ENCODE measurements at places on chromosomes 6 and 20. TPM values are rescaled to one million over a fixed set of nuclear protein-coding genes. Genes with fewer than 3 reads are reported as not detected.

Gene COMMD7
- polyA plus RNA-seq, result 123 TPM

Gene SLC17A1
- polyA plus RNA-seq, result not detected

Gene BMP5
- not detected for polyA plus RNA-seq

Gene SLC35F1
- not detected for polyA plus RNA-seq

Gene MDFI
- not detected for polyA plus RNA-seq

DNA sequence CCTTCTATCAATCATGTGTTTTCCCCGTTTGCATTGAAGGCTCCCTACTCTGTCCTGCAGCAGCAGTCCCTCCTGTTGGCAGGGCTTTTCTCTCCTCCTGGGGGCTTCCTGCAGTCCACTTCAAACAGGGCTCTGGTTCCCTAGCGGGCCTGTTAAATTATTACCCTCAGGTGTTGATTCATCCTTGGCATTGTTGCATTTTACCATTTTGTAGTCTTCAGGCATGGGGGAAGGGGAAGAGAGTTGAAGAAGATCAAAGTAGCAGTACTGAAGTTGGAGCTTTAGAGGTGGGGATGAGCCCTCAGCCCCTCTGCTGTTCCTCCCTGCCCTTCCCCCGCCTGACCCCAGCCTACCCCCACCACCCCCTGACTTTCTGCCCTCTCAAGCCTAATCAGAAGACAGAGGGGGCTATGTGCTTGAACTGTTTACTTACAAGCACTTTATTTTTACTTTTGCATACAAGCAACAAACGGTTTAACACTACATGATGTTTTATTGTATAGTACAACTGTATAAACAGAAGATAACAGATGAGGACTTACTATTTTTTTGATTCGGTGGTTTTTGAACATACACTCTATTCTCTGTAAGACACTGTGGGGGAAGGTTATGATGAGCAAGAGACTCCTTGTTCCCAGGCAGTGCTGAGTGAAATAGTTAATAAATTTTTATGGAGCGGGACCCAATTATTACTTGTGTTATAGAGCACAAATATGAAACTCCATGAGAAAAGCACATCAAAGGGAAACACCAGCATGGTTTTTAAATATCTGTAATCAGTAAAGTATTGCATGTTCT, 169.7 kb downstream of the EYA4 start:
- H3K27me3 ChIP-seq, result no peaks in the 10 kb centered on the region
- no peak overlapping the region for H3K4me3 ChIP-seq
- H3K36me3 ChIP-seq, result no peaks in the 10 kb centered on the region
- no peak overlapping the region for H3K27ac ChIP-seq
- no peak for DNase-seq

DNA sequence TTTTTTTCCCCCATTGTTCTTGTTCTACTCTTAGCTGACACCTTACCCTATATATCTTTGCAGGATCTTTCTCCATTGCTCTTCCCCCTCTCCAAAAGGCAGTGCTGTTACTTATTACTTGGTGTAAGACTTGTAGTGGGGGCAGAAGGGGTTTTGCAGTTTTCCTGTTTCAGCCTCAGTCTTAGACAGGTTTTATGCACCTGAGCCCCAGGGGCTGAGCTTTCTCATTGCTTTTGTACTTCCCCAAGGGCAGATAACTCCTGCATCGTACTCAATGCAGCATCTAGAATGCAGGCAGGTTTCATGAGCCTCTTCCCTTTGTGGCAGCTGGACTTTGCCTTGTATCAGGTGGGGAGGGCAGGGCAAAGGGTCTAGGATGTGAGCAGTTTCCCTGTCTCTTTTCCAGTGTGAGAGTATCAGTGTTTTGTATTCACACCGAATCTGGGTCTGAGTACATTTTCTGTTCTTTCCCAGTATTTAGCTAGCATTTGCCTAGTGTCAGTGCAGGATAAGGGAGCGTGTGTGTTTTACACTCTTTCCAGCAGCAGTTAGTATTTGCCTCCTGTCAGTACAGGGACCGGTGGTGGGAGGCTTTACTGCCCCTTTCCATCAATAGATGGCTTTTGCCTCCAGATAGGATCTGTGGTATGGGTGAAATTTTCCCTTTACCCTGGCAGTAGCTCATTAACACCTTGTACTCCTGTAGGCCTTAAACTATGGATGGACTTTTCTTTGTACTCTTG, 19.6 kb downstream of the CYB5R4 start:
- H3K4me3 ChIP-seq, result no peak overlapping the region
- H3K36me3 ChIP-seq, result no peaks in the 10 kb centered on the region
- H3K27me3 ChIP-seq, result no peaks in the 10 kb centered on the region
- H3K27ac ChIP-seq, result no peak overlapping the region

GRCh38 chr20:63080411-63080810, 73.6 kb upstream of the BHLHE23 start:
- no peaks in the 10 kb centered on the region for H3K36me3 ChIP-seq
- DNase-seq, result no peak
- H3K4me1 ChIP-seq, result no peaks in the 10 kb centered on the region
- no peak overlapping the region for H3K27ac ChIP-seq
- H3K4me3 ChIP-seq, result no peak overlapping the region

DNA sequence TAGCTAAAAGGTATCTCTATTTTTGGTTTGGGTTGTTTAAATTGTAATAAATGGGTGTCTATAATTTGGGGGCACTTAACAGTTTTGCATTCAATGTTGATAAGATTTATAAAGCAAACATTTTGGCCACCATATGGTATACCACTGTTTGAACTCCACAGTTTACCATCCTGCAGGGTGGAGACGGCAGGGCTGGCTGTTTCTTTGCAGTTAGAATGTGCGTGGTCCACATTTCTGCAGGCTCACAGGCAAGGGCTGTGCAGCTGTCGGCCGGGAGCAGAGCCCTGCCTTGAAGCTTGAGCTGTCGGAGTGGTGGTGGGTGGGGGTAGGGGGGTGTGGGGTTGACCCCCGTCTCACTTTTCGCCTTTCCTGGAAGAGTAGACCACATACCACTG, 135.9 kb downstream of the CDH4 start:
- no peaks in the 10 kb centered on the region for H3K4me1 ChIP-seq
- DNase-seq, result no peak
- H3K4me3 ChIP-seq, result no peak overlapping the region
- peaks cover 1% of the 10 kb centered on the region for H3K27me3 ChIP-seq
- no peak overlapping the region for H3K27ac ChIP-seq

GRCh38 chr20:17679941-17680835, 1.9 kb downstream of the RRBP1 start:
- no peak for DNase-seq
- peaks cover 19% of the 10 kb centered on the region for H3K4me1 ChIP-seq
- H3K27ac ChIP-seq, result peak overlapping the region; percentile 85
- H3K4me3 ChIP-seq, result peak overlapping the region; percentile 75

GRCh38 chr6:34275128-34275804, 26.5 kb upstream of the SMIM29 start:
- DNase-seq, result no peak
- H3K4me1 ChIP-seq, result peaks cover 4% of the 10 kb centered on the region
- peaks cover 4% of the 10 kb centered on the region for H3K36me3 ChIP-seq
- H3K4me3 ChIP-seq, result no peak overlapping the region

DNA sequence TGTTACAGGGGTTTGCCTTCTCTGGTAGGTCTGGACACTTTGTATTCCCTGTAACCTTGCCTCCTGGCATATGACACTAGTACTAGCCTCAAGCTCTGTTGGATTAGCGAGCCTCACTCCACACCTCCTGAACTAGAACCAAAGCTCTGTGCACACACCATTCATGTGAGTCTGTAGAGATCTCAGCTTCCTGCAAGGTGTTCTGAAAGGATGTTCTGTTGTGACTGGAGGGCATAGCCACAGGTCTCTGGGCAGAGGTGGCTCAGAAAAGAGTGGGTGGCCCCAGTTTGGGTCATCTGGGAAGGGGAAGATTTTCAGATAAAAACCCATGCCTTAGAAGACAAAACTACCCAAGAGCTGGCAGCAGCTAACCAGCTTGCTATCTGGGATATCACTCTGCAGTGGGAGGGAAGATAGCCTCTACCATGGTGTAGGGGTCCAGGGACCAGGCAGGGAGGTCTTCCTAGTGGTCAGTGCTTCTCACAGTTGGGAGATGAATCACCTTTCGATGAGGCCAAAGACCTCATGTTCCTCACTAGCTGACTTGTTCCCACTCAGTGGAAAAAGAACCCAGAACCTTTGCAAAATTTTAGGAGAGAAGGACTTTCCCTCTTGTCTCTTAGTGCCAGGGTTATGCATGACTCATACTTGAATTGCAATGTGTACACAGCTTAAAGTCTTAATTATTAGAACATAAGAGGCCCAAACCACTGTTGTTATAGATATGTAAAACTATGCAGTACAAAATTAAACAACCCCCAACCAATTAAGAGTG, 41.4 kb downstream of the HLA-F start:
- no peak for DNase-seq
- H3K36me3 ChIP-seq, result no peaks in the 10 kb centered on the region
- H3K27me3 ChIP-seq, result peaks cover 24% of the 10 kb centered on the region
- peaks cover 4% of the 10 kb centered on the region for H3K4me1 ChIP-seq
- no peak overlapping the region for H3K4me3 ChIP-seq

GRCh38 chr6:6843057-6843627, 254.6 kb downstream of the LY86 start:
- DNase-seq, result no peak
- H3K27ac ChIP-seq, result no peak overlapping the region
- no peak overlapping the region for H3K4me3 ChIP-seq
- H3K4me1 ChIP-seq, result no peaks in the 10 kb centered on the region
- H3K27me3 ChIP-seq, result peaks cover 3% of the 10 kb centered on the region

- no peak for DNase-seq
- no peak overlapping the region for H3K4me3 ChIP-seq
- H3K27me3 ChIP-seq, result peaks cover 3% of the 10 kb centered on the region
Observed at GRCh38 chr20:22285555-22285954, 298.8 kb downstream of the FOXA2 start.

- H3K4me3 ChIP-seq, result no peak overlapping the region
- no peak overlapping the region for H3K27ac ChIP-seq
- no peaks in the 10 kb centered on the region for H3K4me1 ChIP-seq
- H3K36me3 ChIP-seq, result no peaks in the 10 kb centered on the region
- no peak for DNase-seq
- H3K27me3 ChIP-seq, result no peaks in the 10 kb centered on the region
Observed at GRCh38 chr6:92114797-92115196, 1304.6 kb downstream of the EPHA7 start.

- H3K4me1 ChIP-seq, result peaks cover 21% of the 10 kb centered on the region
- no peaks in the 10 kb centered on the region for H3K27me3 ChIP-seq
- H3K27ac ChIP-seq, result no peak overlapping the region
- H3K36me3 ChIP-seq, result no peaks in the 10 kb centered on the region
Observed at GRCh38 chr6:157674061-157674460, 149.0 kb upstream of the SNX9 start.

DNA sequence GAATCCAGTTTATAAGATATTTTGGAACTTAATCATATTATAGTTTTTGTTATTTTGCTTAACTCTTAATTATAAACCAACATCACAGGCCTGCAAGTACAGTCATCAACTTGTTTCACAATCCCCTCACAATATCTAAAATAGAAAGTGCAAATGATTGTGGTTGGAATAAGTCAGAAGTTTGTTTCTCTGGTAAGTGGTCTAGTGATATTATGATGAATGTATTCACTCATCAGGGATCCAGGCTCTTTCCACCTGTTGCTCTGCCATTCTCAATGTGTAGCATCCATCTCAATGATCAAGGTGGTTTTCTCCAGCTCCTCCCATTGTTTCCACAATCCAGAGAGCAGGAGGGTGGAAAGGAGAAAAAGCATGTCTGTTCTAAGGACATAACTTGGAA, 54.2 kb downstream of the OPN5 start:
- peaks cover 24% of the 10 kb centered on the region for H3K27me3 ChIP-seq
- DNase-seq, result no peak
- H3K4me3 ChIP-seq, result no peak overlapping the region
- no peak overlapping the region for H3K27ac ChIP-seq

- no peaks in the 10 kb centered on the region for H3K4me1 ChIP-seq
- H3K4me3 ChIP-seq, result no peak overlapping the region
- DNase-seq, result no peak
- no peaks in the 10 kb centered on the region for H3K36me3 ChIP-seq
Observed at GRCh38 chr20:7231303-7231702, 463.8 kb downstream of the BMP2 start.

DNA sequence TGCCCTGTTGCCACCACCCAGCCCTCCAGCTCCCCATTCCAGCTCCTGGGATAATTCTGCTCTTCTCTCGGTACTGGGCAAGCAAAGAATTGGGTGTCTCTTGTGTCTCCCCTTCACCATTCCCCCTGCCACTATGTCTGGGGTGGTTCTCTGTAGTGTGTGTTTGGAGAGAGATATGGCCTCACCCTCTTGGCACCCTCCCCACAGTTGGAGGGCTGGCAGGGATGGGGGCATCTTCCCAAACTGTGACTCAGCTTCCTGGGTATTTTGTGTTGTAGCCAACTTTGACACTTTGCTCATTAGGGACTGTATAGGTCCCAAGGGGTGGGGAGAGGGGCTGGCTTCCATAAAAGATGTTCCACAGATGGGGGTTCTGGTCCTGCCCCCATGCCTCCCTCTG, 1.7 kb downstream of the TNXB start:
- no peak overlapping the region for H3K27ac ChIP-seq
- DNase-seq, result no peak
- peaks cover 1% of the 10 kb centered on the region for H3K36me3 ChIP-seq
- peaks cover 24% of the 10 kb centered on the region for H3K4me1 ChIP-seq

DNA sequence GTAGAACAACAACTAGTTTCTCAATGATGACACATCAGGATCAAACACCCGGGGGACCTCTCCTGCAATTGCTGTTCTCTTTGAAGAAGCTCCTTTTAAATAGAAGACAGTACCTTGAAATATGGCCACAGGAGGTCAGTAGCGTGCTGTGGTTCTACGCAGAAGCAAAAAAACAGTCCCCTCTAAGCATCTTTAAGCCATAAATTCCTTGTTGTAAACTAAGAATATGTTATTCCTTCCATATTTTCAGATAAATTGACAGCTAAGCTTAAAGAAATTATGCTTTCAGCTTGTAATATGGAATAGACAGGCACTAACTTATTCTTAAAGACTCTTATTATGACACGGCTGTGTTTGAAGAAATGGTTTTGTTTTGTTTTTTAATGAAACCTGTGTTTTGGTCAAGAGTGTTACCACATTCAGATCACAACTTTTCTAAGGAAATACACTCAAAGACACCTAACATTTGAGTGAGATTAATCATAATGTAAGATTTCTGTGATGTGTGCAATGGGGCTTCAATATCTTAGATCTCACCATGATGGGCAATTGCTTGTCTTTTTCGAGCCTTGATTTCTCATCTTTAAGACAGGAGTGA, 49.7 kb upstream of the IL20RA start:
- H3K27me3 ChIP-seq, result peaks cover 2% of the 10 kb centered on the region
- no peaks in the 10 kb centered on the region for H3K36me3 ChIP-seq
- H3K4me3 ChIP-seq, result no peak overlapping the region
- H3K4me1 ChIP-seq, result peaks cover 1% of the 10 kb centered on the region
- DNase-seq, result peak; percentile 48

DNA sequence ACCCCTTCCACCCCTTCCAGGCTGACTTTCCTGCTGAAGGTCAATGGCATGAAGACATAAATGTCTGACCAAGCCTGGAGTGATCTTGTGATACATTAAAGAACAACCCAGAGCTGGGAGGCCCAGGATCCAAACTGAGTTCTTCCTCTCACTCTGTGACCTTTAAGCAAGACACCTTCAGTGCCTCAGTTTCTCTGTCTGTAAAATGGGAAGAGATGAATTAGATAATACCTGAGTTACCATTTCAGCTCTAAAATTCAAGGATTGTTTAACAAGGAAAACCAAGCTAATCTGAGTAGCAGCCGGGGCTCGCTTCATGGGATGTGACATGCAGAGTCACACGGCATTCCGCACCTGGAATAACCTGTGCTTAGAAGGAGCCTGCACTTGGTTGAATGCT, 7.0 kb upstream of the NFATC2 start:
- no peak for DNase-seq
- no peaks in the 10 kb centered on the region for H3K4me1 ChIP-seq
- H3K27me3 ChIP-seq, result no peaks in the 10 kb centered on the region
- H3K36me3 ChIP-seq, result no peaks in the 10 kb centered on the region
- no peak overlapping the region for H3K4me3 ChIP-seq

All from naive thymus-derived CD8-positive, alpha-beta T cell (primary cell).